NCI-H1105 treated with DMSO at 0.1 percent for 48 hours (cell line): ENCODE measurements at places on chromosomes 13 and 19.

DNA sequence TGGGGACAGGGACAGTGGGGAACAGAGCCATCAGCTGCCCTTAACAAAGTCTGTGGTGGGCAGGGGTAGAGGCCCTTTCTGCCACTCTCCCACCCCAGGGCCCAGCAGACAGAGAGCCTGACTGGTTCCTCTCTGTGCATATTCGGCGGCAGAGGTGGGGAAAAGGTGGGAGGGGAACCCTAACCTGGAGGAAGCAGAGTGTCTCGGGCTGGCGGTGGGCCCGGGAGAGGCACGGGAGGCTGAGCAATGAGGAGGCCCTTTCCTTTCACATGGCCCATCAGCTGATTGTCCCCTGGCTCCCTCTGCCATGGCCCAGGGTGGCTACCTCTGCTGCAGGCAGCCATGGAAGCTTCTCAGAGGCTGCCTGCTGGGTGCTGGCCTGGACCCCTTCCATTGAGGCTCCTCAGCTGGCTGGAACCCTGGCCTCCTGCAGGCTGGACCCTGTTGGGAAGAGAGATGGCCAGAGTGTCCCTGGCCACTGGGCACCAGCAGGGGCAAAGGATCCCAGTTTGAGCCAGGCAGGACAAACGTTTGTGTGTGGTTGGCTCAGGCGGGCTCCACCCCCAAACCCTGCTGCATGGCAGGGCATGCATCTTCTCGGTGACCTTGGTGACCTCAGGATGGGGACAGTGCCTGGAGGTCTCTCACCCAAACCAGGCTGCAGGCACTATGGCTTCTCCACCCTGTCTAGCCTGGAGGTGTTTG is 202.8 kb upstream of the ZNF536 start:
- DNase-seq, result no peak

DNA sequence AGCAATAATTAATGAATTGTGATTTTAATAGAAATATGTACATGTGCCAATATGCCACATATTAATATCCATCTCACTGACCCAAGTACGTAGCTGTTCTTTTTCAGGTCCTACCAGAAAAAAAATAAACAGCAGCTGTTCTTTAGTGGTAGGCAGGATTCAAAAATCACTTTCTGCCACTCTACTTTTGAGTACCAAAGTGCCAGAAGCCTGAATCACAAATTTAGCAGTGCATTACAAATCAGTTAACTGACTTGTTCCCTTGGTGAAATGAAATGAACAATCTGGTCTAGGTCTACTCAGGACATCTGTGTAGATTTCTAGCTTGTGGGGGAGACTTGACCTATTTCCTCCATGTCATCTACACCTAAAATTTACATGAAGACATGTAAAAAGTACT is 775.5 kb upstream of the GPC6 start:
- DNase-seq, result no peak

DNA sequence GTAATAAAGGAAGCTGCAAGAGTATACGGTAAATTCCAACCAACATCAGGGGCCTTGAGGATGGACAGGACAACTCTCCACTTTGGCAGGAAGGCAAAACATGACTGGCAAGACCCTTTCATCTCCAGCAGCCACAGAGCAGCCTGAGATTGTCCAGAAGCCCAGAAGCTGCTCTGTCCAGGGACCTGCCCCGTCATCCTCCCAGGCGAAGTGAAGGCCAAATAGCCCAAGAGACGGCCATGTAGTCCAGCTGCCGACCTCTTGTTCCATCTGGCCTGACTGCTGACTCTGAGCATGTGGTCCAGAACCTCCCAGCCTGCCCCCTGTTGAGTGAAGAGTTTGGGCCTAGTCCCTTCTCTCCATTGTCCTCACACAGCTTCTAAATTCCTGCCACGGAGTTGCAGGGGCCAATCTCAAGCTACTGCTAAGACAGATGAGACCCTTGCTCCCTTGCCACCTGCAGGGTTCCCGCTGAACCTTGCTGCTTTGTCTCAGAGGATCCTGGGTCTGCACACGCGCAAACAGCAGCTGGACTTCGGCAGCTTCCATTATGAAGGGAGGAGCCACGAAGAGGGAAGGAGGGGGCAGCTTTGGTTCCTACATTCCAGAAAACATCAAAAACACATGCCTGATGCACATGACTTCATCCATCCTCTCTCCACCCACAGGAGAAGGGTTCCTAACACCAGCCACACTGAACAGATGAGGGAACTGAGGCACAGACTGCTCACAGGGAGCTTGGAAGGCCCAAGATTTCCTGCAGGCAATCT is 196.9 kb downstream of the KATNAL1 start:
- no peak for DNase-seq

- peak; percentile 50 for DNase-seq
Observed at GRCh38 chr19:56253737-56254136, 18.8 kb upstream of the EDDM13 start.

DNA sequence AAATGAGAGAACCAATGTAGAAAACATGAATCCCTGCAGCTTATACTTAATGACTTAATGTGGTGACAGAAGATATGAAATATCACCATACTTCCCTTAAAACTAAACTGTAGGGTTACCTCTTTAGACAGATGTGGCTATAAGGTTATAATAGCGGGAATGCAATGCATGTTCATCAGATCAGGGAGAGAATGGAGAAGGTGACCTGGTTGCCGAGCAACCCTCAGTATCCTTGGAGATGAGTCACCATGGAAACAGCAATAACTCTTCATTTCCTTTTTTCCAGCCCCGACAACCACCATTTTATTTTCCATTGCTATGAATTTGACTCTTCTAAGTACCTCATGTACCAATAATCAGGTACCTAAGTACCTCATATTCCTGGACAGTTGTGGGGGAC is 28.0 kb upstream of the ZNF835 start:
- no peak for DNase-seq

GRCh38 chr19:6161271-6161850 is 25.9 kb downstream of the ACSBG2 start:
- no peak for DNase-seq

DNA sequence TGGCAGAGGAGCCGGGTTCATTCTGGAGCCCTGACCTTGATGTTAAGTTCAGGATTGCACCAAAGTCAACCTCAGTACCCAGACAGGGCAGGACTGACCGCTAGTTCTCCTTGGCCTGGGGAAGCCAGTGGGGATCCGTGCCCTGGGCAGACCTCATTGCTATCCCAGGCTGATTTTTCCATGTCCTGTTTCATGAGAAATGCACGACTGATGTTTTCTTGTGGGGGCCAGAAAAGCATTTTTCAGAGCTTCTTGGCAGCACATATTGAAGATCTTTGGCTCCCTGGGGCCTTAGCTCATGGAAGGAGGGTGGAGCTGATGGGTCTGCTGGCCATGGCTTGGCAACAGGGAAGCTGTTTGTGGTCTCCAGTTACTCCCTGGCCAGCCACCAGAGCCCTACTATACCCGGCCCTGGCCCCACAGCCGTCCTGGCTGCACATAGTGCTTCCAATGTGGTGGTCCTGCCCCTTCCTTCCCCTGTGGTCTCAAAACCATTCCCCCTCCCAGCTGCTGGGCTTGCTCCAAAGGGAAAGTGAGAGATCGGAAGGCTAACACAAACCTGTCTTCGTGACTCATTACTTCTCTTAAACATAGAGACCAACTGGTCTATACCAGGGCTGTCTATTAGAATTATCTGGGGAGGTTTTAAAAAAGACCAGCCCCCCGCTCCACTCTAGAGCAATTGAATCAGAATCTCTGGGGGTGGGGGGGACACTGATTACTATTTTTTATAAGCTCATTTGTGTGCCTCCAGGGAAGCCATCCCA is 11.2 kb downstream of the IL17D start:
- DNase-seq, result no peak

DNA sequence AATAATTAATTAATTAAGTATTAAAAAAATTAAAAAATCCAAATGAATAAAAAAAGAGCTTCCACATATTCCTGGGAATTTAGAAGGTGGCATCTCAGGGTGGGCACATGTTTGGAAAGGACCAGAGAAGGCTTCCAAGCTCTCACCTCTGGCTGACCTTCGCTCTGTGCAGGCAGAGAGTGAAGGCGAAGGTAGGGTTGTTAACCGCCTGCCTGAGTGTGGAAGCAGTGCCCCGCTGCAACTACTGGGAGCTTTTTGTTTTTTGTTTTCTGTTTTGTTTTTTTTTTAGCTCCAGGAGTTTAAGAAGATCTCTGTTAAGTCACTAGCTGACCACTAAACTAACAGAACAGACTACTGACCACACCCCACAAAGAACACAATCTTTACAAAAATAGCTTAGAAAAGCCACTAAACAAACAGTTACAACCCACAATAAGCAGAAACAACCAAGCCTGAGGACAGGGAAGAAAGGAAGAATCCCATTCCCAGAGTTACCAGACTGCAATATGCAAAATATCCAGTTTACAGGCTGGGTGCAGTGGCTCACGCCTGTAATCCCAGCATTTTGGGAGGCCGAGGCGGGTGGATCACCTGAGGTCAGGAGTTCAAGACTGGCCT is 11.4 kb downstream of the ZNF541 start:
- DNase-seq, result no peak

DNA sequence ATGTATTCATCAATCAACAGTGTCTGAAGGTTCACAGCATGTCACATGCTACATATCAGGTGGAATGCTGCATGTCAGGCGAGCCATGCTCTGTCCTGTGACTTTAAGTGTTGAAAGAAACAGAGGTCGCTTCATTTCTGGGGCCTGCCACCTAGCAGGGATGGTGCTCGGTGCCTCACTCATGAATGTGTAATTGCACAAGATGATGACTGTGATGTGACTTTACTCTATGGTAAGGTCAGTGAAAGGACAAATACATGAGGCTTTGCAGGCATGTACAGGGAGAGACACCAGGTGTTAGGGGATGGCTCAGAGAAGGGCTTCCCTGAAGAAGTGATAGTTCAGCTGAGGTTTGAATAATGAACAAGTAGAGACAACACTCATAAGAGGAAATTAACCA is 66.7 kb downstream of the FRY start:
- no peak for DNase-seq

- no peak for DNase-seq
Observed at GRCh38 chr19:49544154-49544553, 16.4 kb downstream of the RCN3 start.

DNA sequence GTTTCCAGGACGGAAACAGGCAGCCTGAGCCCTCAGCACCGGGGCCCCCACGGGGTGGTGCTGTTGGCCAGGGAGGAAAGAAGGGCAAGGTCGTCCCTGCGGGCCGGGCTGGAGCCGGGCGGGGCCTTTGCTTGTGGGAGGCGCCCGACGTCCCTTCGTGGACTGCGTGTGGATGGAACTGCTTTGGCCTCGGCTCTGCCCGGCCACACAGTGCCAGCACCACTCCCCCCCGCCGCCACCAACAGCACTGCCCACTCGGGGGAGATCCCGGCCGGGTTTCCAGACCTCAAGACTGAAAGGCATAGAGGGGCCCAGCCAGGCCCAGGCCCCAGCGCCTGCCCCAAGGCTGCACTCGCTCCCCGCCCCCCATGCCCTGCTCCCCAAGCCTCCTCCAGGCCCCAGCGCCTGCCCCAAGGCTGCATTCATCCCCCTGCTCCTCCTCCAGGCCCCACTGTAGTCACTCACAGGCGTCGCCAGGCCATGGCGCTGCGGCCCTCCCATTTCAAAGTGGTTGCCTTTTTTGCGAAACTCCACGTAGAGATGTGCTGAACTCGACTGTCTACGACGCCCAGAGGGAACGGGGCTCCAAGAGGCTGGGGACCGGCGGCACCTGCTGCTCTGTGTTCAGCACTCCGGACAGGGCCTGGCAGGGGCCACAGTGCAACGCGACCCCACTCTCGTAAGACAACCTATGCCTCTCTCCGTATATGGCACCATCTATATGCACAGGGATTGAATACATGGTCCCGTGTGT is 22.5 kb downstream of the C13orf46 start:
- DNase-seq, result no peak

DNA sequence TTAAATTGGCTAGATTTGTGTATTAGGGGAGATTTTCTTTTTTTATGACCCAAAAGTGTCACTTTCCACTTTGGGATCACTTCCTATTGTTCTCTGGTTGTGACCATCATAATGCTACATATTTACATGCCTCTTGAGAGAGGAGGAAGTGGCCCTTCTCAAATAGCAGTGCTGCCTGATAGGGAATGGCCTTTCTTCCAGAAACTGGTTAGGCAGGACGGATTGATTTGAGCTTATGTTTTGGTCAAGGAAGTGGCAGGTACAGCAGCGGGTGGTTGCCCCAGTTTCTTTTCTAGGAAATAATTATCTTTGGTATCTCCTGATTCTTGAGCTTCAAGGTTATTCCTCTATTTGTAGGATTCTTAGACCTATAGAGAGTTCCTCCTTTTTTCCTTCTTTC is 21.9 kb upstream of the WTIP start:
- no peak for DNase-seq

GRCh38 chr13:81012031-81012430 is 671.1 kb upstream of the SPRY2 start:
- DNase-seq, result no peak

DNA sequence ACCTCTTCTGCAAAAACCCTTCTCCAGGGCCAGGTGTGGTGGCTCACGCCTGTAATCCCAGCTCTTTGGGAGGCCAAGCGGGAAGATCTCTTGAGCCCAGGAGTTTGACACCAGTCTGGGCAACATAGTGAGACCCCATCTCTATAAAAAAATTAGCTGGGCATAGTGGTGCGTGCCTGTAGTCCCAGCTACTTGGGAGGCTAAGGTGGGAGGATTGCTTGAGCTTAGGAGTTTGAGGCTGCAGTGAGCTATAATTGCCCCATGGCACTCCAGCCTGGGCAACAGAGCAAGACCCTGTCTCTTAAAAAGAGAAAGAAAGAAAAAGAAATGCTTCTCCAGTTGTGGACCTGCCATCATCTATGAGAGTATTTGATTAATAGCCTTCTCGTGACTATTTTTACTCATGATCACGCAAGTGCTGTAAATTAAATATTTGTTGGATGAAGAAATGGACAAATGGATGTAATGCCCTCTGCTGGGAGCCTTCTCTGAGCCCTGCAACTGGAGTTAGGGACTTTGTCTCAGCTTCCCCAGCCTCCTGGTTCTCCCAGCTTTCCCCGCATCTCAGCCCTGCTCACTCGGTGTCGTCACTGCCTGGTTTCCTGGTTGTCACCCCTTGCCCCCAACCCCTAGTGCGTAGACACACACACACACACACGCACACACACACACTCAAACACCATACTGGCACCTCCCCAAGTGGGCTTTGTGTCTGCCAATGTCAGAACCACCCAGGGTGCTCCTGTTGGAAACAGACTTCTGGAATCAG is 12.2 kb downstream of the WIZ start:
- no peak for DNase-seq

- DNase-seq, result no peak
Observed at GRCh38 chr19:46606681-46607447, 5.7 kb downstream of the CALM3 start.

GRCh38 chr13:95197548-95197947 is 103.7 kb downstream of the ABCC4 start:
- DNase-seq, result no peak

DNA sequence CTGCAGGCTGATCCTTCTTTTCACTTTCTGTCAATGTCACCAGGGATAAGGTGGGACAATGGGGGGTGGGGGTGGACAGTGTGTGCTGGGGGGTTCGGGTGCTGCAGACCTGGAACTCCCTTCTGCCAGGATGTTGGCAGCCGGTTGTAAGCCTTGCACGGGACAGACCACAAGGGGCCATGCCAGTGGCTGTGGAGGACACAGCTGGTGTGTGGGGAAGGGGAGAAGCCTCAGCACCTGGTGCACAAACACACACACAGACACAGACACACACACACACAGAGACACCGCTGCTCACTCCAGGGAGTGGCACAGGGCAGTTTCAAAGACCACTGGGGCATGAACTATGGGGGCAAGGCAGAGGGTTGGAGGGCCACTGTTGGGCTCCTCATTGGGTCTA is 3.6 kb downstream of the F2RL3 start:
- DNase-seq, result no peak

- no peak for DNase-seq
Observed at GRCh38 chr19:439167-439900, 21.5 kb downstream of the SHC2 start.
